Central memory CD4-positive, alpha-beta T cell (primary cell): ENCODE measurements at places on chromosomes 3 and 15.
A peak's percentile ranks its signal among the peaks of the same experiment; 100 is the strongest.

DNA sequence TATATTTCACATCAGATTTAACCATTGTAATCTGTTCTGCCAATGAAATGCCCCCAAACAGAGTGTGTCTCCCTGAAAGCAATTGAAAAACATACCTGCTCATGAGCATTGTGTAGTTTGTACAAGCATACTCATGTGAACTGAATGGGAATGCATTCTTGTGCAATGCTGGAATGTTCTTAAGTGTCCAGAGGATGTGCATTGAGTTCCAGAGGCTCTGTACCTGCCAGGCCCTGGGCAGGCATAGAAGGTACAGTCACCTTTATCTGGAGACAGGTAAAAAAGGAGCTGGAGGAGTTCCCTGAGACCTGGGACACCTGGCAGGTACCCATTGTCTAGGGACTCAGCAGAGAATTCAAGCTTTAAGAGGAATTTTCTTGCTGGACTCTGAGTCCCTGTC lies 2.8 kb downstream of the MRAS start:
- DNase-seq: no peak

GRCh38 chr3:105367406-105368213 lies 901 bp downstream of the ALCAM start:
- DNase-seq: peak; percentile 55

- no peak for DNase-seq
Measured at GRCh38 chr15:78266229-78266628, 1.9 kb downstream of the DNAJA4 start.

GRCh38 chr3:1346386-1346785 lies 253.6 kb downstream of the CNTN6 start:
- no peak for DNase-seq

GRCh38 chr3:71490692-71491091 lies 92.8 kb downstream of the FOXP1 start:
- no peak for DNase-seq

DNA sequence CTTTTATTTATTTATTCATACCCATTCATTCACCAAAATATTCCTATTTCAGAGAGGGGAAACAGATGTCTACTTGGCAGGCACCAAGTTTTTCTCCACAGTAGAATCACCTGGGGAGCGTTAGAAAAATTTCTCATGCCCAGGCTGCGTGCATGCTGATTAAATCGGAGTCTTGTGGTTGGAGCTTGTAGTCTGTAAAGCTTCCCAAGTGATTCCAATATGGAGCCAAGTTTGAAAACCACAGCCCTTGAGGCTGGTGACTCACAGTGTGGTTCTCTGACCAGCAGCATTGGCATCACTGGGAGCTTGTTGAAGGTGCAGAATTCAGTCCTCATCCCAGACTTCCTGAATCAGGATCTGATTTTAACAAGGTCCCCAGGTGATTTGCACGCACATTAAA lies 49.7 kb downstream of the PDHB start:
- DNase-seq: no peak

DNA sequence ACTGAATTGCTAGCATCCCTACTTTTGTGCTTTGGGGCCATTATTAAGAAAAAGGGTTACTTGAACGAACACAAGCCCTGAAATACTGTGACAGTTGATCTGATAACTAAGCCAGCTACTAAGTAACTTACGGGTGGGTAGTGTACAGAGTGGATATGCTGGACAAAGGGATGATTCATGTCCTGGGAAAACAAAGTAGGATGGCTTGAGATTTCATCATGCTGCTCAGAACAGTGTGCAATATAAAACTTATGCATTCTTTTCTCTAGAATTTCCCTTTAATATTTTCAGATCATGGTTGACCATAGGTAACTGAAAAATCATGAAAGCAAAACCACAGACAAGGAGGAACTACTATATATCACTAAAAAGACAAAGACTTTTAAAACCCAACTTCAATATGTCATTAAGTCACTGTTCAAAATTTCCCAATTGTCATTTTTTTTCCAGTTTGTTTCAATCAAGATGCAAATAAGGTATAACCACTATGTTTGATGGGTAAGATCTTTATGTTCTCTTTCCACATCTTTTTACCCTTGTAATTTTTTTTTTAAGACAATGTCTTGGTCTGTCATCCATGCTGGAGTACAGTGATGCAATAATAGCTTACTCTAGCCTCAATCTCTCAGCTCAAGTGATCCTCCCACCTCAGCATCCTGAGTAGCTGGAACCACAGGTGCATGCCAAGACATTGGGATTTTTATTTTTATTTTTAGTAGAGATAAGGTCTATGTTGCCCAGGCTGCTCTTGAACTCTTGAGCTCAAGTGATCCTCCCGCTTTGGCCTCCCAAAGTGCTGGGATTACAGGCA lies 67.7 kb downstream of the IFT80 start:
- DNase-seq: no peak

- peak; percentile 82 for DNase-seq
Measured at GRCh38 chr3:44439499-44440295, 37.8 kb downstream of the ZNF445 start.

GRCh38 chr3:49626101-49626581 lies 48.0 kb upstream of the APEH start:
- DNase-seq: no peak

GRCh38 chr15:43361313-43361903 lies 9.4 kb downstream of the ZSCAN29 start:
- DNase-seq: no peak

GRCh38 chr3:23115171-23115877 lies 87.8 kb upstream of the UBE2E2 start:
- no peak for DNase-seq

DNA sequence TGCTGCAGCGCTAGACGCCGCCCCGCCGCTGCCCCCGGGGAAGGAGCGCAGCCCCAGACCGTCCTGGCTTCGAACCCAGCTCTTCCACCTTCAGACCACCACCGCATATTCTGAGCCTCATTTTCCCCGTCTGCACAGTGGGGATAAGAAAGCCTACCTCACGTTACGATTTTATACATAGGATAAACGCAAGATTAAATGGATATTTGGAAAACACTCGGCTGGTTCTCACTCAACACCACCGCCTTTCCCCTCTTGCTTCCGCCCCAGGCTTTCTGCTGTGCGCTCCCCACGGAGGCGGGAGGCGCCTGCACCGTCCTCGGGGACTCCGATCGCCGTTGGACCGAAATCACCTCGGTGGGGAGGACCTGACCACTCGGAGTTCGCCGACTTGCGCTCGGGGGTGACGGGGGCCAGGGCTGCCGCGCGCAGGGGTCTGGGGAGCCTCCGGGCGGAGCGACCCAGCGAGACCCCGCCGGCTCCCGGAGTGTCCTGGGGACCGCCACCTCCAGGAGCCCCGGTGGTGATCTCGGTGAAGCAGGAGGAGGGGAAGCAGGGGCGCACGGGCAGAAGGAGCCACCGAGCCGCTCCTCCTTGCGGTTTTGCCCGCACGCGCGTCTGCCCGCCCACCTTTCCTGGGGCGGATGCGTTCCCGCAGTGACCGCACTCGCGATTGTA lies 4.0 kb downstream of the FBXL22 start:
- peak; percentile 72 for DNase-seq

DNA sequence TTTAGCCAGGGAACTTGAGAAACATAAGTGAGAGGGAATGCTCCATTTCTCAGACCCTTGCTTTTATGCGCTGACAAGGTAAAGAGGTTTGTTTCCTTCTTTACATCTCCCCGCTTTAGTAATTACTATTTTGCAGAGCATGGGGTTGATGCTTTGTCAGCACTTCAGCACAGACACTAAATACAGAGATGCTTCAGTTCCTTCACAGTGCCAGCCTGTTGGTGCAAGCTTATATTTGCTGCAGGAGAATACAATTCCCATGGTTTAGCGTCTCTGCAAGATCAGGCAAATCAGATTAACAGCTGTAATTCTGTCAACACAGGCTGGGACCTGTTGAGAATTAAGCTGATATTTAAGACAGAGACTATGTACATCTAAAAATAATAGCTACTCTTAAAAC lies 2.9 kb downstream of the FMN1 start:
- DNase-seq: no peak

GRCh38 chr15:56042982-56043980 lies 49.9 kb upstream of the NEDD4 start:
- peak; percentile 90 for DNase-seq

DNA sequence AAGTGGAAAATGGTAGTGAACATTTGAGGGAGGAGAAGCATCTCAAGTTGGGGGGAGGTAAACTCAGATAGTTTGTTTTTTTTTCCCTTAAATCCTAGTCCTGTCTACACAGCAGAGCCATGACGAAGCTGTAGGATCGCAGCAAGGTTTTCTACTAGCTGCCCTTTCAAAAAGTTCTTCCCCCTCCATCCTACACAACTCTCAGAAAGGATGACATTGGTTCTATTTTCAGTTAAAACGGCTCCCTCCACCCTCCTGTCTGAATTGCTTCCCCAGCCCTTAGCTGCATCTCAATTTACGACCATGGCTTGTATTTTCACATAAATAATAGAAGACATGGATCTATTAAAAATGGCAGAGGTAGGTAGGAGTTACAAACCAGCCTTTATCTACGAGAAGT lies 2.2 kb downstream of the HOMER2 start:
- no peak for DNase-seq

DNA sequence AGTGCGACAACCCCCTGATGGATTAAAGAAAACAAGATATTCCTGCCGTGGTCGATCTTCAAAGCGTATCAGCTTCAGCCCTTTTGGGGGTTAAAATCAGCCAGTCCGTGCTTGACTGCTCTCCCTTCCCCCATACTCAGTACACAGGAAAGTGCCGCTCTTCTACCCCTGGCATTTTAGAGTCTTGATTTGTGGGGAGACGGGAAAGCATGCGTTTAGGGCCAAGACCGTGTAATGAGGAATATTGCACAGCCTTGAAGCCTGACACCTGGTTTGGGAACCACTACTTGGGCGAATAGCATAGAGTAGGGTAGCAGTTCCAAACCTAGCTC lies 540 bp upstream of the EDC3 start:
- DNase-seq: no peak

GRCh38 chr3:121793078-121793477 lies 41.8 kb downstream of the IQCB1 start:
- DNase-seq: no peak

- no peak for DNase-seq
Measured at GRCh38 chr3:127848131-127849129, 26.1 kb upstream of the MGLL start.

DNA sequence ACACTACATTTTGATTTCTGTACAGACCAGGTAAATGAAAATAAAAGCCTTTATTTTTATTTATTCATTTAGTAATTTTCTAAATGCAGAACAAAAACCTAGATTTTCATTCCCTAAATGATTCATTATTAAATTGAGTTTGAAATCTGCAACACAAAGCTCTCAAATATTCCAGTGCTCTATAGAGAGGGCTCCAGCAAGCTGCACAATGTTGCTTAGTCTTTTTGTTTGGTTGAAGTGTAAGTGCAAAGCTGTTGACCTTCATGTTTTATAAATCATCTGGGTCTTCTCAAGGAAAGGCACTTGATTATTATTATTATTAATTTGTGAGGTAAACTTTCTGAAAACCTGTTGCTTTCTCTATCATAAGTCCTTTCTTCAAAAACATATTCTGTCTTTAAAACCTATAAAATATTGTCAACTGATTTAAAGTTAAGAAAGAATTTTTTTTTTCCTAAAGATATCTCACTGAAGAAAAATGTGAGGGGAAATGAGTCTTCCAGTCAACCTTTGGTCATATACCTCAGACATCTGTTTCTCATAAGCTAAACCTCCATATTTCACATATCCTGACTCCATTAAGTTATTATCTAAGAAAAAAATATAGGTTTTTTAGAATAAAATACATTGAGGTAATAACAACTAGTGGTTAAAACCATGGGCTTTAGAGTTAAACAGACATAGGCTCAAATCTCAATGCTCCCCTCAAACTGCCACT lies 100.7 kb downstream of the ZIC4 start:
- no peak for DNase-seq

DNA sequence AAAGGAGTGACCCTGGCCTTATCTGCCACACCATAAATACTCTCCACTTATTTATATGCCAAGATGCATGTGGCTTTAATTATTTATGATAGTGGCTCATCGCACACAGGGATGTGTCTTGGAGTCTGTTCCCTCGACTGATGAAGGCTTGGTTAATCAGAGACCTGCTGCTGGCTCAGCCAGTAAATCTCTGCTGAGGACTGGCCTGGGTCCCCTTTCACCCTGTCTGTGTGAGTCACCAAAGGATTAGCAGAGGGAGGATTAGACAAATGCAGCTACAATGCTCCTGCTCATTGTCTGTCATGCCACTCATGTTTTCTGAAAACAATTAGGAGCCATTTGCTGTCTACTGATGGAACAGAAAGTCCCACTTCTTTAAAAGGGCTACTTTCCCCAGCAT lies 226.8 kb downstream of the NTRK3 start:
- DNase-seq: no peak

GRCh38 chr3:29281344-29282241 lies 722 bp downstream of the RBMS3 start:
- no peak for DNase-seq

- no peak for DNase-seq
Measured at GRCh38 chr3:186069199-186069598, 39.7 kb downstream of the ETV5 start.

DNA sequence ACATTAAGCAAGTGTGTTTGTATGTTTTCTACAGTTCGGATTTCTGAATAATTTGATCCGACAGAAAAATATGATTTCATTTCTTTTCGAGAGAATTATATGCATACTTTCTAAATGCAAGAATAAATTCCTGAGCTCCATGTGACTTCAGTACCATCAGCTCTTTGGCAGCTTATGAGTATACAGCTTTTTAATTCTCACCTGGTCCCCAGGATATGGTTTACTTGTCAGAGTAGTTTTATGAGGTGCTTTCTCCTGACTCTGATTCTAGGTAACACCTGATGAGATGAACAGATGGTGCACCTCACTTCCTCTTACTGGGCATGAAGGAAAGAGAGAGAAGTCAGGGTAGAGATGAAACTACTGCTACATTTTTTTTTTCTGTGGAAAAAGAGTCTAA lies 3.1 kb downstream of the HGD start:
- no peak for DNase-seq

DNA sequence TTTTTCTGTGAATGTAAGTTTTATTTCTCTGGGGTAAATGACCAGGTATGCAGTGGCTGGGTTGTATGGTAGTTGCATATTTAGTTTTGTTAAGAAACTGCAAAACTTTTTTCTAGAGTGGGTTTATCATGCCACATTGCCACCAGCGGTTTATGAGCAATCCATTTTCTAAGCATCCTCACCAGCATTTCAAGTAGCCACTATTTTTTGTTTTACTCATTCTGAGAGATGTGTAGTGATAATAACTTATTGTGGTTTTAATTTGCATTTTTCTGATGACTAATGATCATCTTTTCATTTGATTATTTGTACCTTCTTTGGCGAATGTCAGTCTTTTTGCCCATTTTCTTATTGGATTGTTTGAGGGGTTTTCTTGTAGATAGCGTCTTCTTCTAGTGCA lies 56.2 kb downstream of the SPRED1 start:
- DNase-seq: no peak
